ENCODE measurements at places on chromosomes 1 and 21.

GRCh38 chr1:178461701-178462100, 35.1 kb downstream of the CLEC20A start:
- no peak for DNase-seq

DNA sequence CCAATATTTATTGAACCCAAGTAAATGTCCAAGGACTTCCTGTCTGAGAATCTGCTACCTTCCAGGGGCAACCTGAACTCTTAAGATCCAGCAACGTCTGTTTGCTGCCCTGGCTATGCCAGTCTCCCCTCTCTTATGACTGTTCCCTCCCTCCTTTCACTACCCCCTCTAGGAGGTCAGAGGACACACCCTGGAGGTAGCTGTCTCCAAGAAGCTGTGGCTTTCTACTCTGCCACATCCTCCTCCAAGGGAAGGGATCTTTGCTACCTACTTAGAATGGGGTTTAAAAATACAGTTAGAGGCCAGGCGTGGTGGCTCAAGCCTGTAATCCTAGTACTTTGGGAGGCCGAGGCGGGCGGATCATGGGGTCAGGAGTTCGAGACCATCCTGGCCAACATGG, 3.6 kb upstream of the SMPDL3B start:
- no peak for DNase-seq

DNA sequence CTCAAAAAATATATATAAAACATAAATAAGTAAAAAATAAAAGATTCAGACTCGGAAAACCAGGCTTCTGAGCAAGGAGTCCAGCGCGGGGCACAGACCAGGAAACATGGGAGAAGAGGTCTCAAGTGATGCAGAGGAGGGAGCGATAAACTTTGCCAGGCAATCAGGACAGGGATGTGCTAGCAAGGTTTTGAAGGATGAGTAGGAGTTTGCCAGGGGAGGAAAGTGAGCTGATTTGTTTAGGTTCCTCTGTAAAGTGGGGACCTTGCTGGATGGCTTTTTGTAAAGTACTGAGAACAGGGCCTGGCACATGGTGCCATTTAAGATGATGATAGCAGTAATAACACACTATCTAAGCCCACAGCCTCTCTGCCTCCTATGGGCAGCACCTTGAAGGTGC, 86.1 kb downstream of the SPSB1 start:
- no peak for DNase-seq

GRCh38 chr1:198901266-198901665, 262.4 kb downstream of the PTPRC start:
- no peak for DNase-seq

- peak; percentile 84 for DNase-seq
These were observed 2.1 kb upstream of the PFKL start for GRCh38 chr21:44297525-44298290.

DNA sequence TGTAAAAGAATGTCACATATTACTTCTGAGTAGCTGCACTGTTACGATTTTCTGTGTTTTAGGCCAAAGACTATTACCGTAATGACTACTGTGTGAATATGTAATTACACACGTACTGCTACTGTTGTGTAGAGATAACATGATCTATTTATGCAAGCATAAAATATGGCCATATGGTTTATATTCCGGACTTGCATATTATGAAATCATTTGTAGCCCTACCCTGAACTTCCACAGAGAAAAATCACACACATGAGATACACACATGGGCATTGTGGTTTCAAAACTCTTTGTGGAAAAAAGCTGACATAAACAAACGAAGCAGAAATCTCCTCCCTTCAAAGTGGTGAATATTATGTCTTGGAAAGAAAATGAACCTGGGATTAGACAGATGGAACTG, 373.0 kb upstream of the ADAMTS5 start:
- no peak for DNase-seq

DNA sequence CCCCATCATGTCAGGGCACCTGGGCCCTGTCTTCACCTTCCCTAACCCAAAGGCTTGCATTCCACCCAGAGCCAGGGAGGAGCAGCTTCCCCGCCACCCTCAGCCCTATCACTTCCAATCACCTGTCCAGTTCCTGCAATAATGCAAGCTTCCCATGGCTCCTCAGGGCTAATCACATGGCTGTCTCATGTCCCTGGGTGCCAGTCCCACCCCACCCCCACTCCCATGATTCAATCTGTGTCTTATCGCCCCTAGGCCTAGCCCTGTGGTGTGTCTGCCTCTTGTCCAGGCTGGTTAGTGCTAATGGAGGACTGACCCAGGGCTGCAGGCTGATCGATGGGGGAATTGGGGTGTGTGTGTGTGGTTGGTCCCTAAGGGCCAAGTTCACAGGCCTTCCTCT, 11.0 kb upstream of the PEAR1 start:
- no peak for DNase-seq

GRCh38 chr1:45730075-45730779, 20.2 kb downstream of the IPP start:
- DNase-seq, result peak; percentile 30

GRCh38 chr1:40625076-40625475, 40.4 kb downstream of the RIMS3 start:
- peak; percentile 39 for DNase-seq

DNA sequence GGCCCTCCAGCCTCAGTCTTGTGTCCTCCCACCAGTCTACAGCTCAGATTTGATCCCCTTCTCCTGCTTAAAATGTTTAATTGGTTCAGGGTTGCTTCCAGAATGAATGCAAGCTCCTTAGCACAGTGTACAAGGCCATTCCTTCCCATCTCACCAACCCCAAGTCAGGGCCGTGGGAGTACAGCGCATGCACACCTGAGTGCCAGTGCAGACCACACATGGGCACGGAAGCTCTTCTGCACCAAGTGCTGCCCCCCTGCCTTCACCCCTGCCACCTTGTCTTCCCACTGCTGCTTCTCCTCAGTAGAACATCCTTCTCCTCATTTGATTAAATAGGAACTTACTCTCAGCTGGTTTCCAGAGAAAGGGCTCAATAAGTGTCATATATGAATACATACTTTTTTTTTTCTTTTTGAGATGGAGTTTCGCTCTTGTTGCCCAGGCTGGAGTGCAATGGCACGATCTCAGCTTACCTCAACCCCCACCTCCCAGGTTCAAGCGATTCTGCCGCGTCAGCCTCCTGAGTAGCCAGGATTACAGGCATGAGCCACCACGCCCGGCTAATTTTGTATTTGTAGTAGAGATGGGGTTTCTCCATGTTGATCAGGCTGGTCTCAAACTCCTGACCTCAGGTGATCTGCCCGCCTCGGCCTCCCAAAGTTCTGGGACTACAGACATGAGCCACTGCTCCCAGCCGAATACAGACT, 9.3 kb downstream of the PMF1 start:
- DNase-seq, result no peak

DNA sequence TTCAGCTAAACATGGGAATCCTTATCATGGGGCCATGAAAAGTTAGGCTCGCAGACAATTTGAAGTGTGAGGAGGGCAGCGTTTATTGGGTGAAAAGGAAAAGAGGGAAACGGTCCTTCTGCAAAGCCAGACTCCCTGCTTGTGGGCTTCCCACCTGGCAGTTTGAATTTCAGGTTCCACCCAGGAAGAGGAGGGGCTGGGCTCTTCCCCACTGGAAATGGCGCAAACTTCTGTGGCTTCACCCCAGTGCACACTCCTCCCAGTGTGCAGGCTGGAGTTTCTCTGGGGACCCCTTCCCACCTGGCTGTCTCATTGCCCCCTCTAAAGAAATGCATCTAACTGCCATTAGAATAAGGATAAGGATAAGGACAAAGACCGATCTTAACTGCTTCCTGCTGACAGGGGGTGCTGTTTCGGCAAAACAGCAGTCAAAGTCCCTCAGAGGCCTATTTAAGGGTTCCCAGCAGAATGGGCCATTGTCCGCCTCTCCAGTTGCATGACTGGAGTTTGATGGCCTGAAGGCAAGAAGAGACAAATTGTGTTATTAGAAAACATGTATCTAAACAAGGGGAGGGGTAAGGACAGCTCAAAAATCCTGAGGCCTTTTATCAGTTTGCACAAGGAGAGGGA, 20.4 kb downstream of the AIM2 start:
- DNase-seq, result peak; percentile 43

DNA sequence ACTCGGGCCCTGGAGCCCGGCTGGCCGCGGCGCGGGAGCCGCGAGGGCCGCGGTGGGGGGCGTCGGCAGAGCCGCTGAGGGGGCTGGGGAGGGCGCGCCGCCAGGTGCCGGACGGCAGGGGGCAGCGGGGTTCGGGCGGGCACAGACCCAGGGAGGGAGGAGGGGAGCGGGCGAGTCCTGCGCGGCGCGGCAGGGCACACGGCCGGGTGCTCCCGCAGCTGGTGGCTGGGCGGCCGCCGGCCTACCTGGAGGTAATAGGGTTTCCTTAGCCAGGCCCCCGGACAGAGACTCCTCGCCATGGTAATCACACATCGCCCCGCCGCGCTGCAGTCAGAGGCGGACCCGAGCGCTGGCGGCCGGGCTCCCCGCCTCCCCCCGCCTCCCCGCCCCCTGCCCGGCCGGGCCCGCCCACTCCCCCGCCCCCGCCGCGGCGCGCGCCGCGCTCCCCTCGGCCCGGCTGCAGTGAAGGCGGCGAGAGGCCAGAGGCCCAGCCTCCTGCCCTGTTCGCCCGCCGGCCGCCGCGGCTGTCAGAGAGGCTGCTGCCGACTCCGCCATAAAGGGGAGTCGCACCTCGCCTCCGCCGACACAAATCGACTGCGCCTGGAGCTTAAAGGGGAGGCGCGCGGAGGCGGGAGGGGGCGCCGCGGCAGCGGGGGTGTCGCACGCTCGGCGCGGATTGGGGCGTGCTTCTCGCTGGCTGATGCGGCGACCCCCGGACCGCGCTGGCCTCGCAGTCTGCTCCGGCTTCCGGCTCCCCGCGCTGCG, at the start of gene DIPK1A:
TSS of gene DIPK1A (minus strand) at position 332 of the 765 bp plus-strand sequence. CDS start at position 299, 33 bp downstream.
- peak; percentile 62 for DNase-seq

GRCh38 chr1:11294951-11295350, 22.0 kb downstream of the UBIAD1 start:
- DNase-seq, result no peak

DNA sequence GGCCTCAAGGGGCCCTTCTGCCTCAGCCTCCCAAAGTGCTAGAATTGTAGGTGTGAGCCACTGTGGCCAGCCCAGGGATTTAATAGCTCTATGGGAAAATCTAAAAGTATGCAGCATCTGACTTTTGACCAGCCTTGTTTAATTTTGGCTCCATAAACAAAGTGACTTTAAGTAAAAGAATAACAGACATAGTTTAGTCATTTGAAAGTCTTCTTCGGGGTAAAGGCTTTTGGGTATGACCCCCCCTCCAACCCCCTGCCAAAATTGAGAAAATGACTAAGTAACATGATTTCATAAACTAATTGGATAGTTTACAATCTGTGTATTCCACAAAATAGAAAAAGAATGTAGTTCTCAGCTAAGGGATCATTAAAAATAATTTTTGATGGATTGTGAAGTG, 17.0 kb downstream of the GPBP1L1 start:
- DNase-seq, result no peak

DNA sequence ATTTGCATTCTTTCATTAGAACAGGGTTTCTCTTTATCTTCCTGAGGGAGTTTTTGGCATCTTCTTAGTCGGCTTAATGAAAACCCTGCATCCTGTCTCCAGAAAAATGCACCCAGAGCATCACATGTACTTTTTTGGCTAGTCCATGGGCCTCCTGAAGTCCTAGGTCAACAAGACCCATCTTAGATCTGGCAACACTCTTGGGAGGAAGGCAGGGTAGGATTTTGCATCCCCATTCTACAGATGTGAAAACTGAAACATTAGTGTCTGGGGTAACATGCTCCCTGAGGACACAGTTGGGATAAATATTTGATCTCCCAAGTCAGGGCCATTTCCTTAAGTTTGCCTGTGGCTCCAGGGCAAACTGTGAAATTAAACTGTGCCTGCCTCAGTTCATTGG, 40.0 kb upstream of the HMGB4 start:
- no peak for DNase-seq

- DNase-seq, result peak; percentile 44
These were observed 89.7 kb downstream of the BCAR3 start for GRCh38 chr1:93591676-93592550.

GRCh38 chr1:69777971-69778370, 210.2 kb downstream of the LRRC7 start:
- peak; percentile 16 for DNase-seq

GRCh38 chr1:193189442-193190095, 3.2 kb upstream of the B3GALT2 start:
- DNase-seq, result no peak

DNA sequence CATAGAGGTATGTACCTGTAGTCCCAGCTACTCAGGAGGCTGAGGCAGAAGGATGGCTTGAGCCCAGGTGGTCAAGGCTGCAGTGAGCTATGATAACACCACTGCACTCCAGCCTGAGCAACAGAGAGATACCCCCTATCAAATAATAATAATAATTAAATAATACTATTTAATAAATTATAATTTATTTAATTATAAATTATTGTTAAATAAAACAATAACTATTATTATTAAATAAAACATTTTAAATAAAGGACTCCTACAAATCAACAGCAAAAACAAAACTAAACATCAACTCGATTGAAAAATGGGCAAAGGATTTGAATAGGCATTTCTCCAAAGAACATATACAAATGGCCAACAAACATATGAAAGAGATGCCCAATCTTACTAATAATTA, 65.8 kb upstream of the TBX15 start:
- DNase-seq, result no peak

DNA sequence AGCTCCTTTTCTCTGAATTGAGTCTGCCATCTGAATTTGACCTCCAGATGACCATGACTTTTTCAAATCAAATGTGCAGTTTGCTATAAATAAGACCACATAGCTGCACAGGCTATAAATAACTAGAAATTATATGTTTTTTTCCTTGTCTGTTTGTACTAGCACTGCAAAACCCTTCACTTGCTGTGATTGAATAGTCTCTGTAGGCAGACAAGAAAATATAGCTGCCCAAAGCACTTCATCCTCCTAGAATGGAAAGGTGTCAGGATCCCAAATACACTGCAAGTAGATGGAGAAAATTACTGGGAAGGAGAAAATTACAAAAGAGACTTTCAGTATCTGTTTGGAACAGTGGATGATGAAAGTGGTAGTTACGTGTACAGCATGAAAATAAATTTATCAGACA, 175.8 kb downstream of the APP start:
- no peak for DNase-seq

GRCh38 chr1:147676311-147677085, 6.2 kb upstream of the ACP6 start:
- DNase-seq, result no peak

DNA sequence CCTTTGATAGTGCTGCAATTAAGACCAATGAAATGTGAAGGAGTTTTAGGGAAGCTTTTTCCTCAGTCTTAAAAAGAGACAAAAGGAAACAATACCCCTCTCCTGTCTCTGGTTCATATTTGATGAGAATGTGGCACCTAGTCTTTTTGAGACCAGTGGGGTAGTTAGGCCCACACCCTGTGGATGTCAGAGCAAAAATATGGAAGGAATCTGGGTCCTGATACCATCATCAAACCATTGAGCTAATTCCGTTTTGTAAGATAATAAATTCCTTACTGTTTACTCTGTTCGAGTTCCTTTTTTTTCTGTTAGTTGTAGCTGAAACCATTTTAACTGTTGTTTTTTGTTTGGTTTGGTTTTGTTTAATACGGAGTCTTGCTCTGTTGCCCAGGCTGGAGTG, 33.3 kb downstream of the PTPRC start:
- DNase-seq, result no peak

DNA sequence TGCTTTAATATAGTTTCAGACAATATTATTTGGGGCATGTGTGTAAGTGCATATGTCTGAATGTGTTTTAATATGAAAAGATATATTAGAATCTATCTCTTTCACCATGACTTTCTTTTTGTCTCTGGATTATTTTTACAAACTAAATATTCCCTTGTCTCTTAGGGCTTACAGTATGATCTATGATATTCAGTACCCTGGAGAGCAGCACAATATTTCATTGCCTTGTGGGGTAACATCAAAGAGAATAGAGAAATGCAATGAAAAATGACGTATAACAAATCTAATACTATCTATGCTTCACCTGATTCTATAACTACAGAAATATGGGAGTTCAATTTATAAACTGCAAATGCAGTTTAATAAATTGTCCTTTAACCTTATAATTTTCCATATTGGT, 2084.5 kb downstream of the MRPL39 start:
- peak; percentile 29 for DNase-seq
